ENCODE measurements at places on chromosomes 2 and 18.

GRCh38 chr2:138928374-138929021 is 148.3 kb upstream of the NXPH2 start:
- DNase-seq, result no peak

DNA sequence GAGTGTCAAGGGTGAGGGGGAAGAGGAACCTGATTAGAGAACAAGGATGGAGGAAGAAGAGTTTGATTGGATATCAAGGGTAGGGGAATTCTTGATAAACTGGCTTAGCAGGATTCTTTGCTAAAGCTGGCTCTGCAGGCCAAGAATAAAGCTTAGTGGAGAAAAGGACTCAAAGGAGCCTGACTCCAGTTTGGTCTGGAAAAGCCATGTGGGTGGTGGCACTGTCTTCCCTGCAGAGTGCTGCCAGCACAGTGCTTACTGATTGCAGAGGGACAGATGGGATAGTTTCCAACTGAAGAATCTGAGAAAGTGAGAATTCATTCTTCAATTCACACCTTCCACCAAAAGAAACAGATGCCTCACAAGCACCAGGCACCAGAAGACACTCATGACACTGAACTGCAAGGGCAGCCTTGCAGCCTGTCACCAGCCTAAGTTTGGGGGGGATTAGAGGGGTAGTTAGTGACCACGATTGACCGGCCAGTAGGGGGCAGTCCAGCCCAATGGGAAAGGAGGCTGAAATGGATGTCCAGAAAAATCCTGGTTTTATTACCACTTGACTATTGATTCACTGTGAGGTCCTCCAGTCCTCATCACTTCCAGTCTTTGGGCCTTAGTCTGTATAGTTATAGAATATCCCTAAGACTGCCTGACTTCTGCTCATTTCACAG is 334.5 kb downstream of the SMAD2 start:
- DNase-seq, result no peak

DNA sequence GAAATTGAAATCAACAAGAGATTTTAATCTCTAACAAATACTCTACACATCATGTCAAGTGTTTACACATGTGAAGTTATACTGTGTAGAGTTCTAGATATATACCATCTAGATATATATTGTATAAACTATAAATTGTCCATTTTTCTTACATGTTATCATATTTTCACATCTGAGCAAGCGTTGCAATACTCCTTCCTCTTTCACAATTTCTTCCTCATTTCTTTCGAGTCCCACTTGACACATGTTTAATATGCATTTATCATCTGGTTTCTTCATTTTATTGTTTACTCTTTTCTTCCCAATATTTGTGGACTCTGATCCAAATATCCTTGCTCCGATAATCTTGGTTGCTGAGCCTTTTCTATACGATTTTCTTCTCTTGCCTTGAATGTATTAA is 50.2 kb downstream of the UNC80 start:
- DNase-seq, result no peak

- peak; percentile 97 for DNase-seq
Observed at GRCh38 chr2:219441451-219442255, 7.0 kb downstream of the SPEG start.

DNA sequence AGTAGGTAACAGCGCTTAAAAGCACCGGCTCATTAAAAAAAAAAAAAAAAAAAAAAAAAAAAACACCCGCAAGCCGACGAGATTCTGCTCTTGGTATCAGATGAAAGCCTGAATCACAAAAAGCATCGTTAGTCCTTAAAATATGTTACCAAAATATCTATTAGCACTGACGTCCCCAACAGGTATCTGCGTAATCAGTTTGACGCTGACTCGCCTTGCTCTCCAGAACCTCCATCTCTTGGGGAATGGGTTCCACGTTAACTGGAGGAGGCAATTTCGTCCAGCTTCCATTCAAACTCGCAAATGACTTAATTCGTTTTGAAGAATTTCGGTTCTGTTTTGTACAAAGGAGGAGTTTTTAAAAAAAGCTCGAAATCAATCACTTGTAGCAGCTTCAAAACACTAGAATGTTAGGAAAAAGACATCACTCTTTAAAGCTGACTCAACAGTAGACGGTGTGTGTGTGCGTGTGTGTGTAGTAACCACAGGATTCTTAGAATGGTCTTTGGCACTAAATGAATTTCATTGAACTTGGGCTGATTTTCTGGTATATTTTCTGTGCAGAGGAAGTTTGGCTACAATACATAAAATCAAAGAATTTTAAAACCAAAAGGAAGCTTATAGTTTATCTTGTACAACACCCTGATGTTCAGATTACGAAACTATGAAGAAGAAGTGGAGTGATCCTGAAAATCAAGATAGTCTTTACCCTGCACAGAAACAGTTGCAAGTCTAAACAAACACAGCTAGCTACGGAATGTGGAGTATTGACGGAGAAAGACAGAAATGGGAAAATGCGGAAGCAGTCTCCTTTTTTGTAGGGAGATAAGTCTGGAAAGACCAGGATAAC is 1.1 kb upstream of the PGAP1 start:
- DNase-seq, result no peak

- DNase-seq, result no peak
Observed at GRCh38 chr2:41033127-41033526, 581.2 kb upstream of the SLC8A1 start.

DNA sequence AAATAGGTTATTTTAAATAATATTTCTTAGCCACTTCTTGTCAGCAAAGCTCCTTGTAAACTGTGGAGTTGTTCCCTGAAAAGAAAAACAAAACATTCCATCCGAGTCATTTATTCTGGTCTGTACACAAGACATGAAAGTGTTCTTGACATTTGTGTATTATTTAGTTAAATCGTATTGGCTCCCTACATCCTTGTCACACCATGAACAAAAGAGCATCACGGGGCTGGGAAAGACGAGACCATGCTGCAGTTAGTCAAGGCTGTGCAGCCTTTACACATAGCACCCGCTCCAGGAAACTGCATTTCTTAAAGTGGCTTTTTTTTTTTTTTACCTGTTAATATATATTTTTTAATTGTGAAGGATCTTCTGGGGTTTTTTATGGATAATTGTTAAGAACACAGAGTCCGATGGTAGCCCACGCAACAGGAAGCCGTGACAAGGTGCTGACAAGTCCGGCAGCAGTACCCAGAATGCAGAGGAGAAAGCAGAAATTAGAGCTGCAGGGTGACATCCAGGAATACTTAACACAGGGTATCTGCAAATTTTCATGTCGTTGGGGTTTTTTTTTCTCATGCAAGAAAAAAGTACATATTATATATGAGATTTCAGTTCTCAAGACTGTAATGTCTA is 588.4 kb downstream of the ARHGAP15 start:
- DNase-seq, result no peak

- no peak for DNase-seq
Observed at GRCh38 chr18:39737869-39738268, 2172.3 kb upstream of the CELF4 start.

DNA sequence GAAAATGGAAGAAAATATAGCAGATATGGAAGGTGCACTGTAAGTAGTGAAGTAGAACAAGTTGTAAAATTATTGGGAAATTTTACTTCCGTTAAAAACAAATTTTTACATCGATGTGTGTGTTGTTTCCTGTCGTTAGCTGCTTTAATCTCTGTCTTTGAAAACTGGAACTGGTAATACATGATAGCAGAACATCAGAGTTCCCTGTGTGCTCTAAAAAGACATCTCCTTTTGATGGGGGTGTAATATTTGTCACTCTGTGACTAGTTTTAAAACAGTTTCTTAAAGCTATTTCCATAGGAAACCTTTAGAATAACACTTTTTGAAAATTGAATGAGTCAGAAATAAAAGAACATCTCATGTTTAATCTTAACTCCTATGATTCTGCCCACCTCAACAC is 43.5 kb downstream of the COX7A2L start:
- DNase-seq, result no peak

GRCh38 chr2:67566958-67567635 is 170.0 kb downstream of the ETAA1 start:
- DNase-seq, result no peak

DNA sequence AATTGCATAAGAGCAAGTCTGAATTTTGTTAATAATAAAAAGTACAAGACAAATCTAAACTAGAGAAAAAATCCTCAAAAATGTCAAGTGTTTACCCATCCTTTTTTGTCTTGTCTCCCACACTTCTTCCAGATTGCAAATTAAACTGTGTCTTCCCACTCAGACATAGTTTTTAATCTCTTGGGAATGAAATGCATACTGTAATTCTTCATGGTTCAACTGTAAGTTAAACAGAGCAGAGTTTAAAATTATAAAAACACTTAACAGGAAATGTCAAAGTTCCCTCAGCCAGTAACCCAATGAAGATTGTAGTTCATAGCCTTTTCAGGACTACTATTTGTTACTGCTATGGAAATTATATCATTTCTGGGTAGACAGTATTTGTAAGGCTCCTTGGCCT is 171.8 kb downstream of the UBE2E3 start:
- no peak for DNase-seq

DNA sequence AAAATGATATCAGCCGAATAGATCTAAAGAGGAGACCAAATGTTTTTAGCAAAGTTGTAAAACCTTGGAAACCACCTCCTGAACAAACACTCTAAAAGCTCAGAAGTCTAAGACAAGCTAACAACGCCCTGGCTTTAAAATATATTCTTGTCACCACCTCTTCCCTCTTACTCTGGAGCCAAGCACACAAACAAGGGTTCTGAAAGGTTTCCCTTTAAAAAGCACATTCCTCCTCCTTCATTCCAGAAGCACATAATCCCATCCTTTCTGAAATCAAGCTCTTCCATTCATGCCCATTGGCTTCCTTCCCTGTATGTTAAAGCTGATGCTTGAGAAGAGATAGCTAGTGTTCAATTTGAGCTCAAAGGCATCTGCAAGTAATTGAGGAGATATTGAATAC is 382.0 kb downstream of the LNPK start:
- DNase-seq, result no peak

GRCh38 chr2:28523902-28524301 is 28.0 kb downstream of the PLB1 start:
- DNase-seq, result no peak

DNA sequence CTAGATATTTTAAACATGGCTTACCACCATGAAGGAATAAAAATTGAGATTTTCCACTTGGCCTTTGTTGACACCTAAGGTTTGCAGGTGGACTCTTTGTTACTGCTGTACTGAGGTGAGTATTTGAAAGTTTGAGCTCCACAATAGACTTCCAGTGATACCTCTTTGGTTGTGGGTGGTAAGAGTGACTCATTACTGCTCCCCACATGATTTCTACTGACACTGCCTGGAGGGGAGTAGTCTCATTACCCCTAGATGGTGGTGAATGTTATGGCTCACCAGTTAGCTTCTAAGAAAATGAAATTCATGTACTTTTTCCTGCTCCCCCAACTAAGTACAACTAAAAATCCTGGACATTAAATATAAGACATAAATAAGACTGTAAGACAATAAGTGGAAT is 1183.1 kb upstream of the TMEFF2 start:
- DNase-seq, result no peak

DNA sequence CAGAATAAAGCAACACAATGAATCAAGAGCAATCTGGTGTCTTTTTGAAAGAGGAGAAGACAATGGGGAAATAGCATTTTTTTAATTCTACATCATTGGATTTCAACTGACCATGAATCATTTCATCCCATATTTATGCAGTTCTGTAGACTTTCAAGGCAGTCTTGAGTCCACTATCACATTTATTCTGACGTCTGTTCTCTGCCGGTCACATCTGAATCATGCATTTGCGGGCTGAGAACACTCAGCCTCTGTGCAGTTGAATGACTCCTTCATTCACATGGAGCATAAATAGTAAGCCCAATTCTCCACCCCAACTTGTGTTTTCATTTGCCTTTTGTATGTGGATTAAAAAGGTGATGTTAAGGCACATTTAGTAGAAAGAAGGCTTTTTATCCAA is 128.2 kb downstream of the AKAIN1 start:
- no peak for DNase-seq

DNA sequence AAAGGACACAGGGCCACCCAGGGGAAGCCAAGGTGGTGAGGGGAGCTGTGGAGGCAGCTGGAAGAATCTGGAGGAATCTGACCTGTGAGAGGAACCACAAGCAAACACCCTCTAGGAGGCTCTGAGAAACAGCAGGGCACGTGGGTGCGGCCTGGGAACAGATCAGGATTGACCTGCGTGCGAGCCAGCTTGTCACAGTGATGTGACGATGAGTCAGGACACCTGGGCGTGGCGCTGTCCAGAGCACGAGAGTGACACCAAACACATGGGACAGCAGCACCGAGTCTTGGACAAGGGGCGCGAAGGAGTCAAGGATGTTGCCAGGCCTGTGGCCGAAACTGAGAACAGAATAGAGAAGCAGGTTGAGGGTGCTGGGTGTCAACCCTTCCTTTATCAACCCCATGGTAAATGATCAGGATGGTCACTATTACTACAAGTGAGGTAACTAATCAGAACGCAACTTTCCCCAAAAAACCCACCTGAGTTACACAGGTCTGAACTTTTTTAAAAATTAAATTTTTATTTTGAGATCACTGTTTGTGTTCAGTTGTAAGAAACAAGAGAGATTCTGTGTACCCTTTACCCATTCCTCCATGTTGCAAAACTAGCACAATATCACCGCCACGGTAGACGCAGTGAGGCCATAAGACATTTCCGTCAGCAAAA is 637 bp upstream of the SFT2D3 start:
- no peak for DNase-seq

DNA sequence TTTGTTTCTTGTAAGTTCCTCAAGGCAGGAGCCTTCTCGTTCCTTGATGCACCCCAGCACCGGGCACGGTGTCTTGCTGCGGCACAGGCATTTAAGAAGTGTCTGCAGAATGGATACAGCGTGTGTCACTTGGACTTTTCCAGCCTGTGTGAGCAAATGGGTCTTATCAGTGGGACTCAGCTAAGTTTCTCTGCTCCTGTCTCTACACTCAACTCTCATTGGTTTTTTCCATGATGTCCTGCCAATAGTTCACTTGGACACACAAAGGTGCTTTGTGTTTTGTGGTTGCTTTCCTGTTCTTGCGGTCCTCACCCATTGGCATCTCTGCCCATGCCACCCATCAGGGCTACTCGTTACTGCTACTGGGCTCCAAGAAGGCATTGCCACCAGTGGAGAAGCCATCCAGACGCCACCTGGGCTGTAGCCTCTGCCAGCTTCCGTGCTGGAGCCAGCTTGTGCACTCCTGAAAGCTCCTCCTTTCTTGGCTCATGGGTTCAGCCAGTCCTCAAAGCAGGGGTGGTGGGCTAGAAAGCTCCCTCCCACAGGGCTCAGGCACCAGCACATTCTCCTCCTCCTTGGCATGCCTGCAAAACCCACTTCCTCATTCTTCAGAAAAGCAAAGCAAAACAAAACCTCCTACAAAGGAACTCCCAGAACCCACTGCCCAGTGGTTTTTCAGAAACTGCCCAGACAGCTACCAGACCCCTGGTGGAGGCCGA is 41.4 kb downstream of the IL1R2 start:
- no peak for DNase-seq

DNA sequence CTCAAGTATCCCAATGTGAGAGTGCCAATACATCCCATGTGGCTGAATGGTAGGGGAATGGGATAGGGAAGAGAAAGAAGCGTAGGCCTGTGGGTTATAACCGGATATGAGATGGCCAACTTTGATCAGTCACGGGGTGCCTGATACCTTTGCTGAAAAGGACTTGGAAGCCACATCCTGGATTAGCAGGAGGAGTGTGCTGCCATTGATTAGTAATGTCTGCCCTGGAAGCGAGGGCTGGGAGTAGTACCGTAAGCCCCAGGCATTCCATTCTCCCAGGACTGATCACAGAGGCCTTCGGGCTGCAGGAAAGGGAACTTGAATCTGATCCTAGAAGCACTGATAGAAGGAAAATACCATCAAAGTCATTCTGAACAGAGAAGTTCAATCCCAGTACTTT is 218.5 kb downstream of the TFCP2L1 start:
- no peak for DNase-seq
